ENCODE measurements at places on chromosomes 3 and 15. TPM values are rescaled to one million over a fixed set of nuclear protein-coding genes. Genes with fewer than 3 reads are reported as not detected.
A peak's percentile ranks its signal among the peaks of the same experiment; 100 is the strongest.

The OR5H6 gene
- total RNA-seq: not detected

The AADAC gene
- not detected for total RNA-seq

The HYAL3 gene
- 6.8 TPM for total RNA-seq

The CCRL2 gene
- total RNA-seq: 3.4 TPM

GRCh38 chr3:116056280-116056679, 389.0 kb downstream of the LSAMP start:
- no peaks in the 10 kb centered on the region for H3K4me1 ChIP-seq
- no peaks in the 10 kb centered on the region for H3K27me3 ChIP-seq
- no peak overlapping the region for H3K27ac ChIP-seq

DNA sequence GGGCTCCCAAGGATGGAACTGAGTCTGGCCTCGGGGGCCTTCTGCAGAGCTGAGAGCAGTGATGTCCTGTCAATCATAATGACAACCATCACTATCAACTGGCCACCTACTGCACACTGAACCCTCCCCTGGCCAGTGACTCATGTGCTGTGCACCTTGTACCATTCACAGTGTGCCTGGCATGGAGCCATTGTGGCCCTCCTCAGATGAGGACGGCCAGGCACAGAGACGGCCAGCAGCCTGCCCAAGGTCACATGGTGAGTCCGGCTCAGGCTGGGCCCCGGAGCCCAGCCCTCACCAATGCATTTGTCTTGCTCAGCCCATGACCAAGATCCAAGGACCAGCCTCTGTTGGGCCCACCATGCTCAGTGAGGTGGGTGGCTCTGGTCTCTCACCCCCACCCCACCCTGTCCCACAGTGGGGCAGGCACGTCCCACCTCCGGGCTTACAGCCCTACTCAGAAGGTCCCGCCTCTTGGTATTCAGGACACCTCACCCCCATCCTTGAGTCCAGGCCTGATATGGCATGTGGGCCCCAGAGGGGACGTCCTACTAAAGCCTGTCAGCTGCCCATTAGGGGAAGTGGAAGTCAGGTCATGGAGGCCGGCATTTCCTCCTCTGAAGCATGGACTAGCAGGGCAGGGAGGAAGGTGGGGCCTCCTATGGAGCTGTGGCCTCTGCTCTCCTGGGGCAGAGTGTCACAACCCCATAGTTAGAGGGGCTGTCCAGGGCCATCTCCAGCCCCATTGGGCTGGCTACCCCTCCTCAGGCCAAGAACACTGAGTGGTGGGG, 35.9 kb upstream of the TMEM115 start:
- no peaks in the 10 kb centered on the region for H3K27me3 ChIP-seq
- H3K4me3 ChIP-seq: no peak overlapping the region
- H3K4me1 ChIP-seq: peaks cover 3% of the 10 kb centered on the region
- no peak for DNase-seq
- no peaks in the 10 kb centered on the region for H3K36me3 ChIP-seq

- no peak overlapping the region for H3K4me3 ChIP-seq
- H3K4me1 ChIP-seq: peaks cover 46% of the 10 kb centered on the region
- peaks cover 8% of the 10 kb centered on the region for H3K36me3 ChIP-seq
- DNase-seq: no peak
- no peak overlapping the region for H3K27ac ChIP-seq
- no peaks in the 10 kb centered on the region for H3K27me3 ChIP-seq
Measured at GRCh38 chr3:123085932-123086627, 19.3 kb downstream of the PDIA5 start.

- peaks cover 14% of the 10 kb centered on the region for H3K36me3 ChIP-seq
- no peak overlapping the region for H3K4me3 ChIP-seq
- H3K27ac ChIP-seq: no peak overlapping the region
- H3K27me3 ChIP-seq: no peaks in the 10 kb centered on the region
- no peak for DNase-seq
Measured at GRCh38 chr3:42127226-42127625, 36.1 kb downstream of the TRAK1 start.

DNA sequence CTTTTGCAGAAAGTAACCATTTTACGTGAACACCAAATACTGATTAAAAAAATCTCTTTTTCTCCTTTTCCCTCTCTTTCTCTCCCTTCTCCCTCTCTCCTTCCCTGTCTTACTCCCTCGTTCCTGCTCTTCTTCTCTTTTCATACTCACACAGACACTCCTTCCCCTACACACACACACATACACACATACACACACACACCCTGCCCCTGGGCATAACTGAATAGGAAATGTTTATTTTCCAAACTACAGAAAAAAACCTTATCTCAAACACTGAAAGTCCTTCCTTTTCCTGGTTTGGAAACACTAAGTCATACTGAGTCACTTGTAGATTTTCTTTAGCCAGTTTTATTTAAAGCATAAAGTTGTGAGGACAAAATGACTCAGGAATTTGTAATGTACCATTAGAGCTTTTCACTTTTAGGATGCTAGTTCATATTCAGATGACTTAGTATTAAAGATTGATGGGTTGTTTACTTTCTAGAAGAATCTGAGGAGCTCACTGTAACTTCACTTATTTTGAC, 62.4 kb downstream of the MBNL1 start:
- H3K27ac ChIP-seq: peak overlapping the region; percentile 82
- no peak for DNase-seq
- H3K27me3 ChIP-seq: no peaks in the 10 kb centered on the region
- peaks cover 80% of the 10 kb centered on the region for H3K4me1 ChIP-seq
- H3K4me3 ChIP-seq: peak overlapping the region; percentile 22
- H3K36me3 ChIP-seq: peaks cover 61% of the 10 kb centered on the region

GRCh38 chr3:46360907-46361306, 7.0 kb downstream of the CCR2 start:
- no peaks in the 10 kb centered on the region for H3K36me3 ChIP-seq
- H3K4me3 ChIP-seq: no peak overlapping the region
- no peak overlapping the region for H3K27ac ChIP-seq
- H3K27me3 ChIP-seq: peaks cover 17% of the 10 kb centered on the region
- peaks cover 5% of the 10 kb centered on the region for H3K4me1 ChIP-seq

GRCh38 chr3:193832833-193833413, 239.9 kb downstream of the OPA1 start:
- peaks cover 3% of the 10 kb centered on the region for H3K27me3 ChIP-seq
- H3K4me3 ChIP-seq: no peak overlapping the region
- H3K27ac ChIP-seq: no peak overlapping the region
- H3K36me3 ChIP-seq: no peaks in the 10 kb centered on the region
- no peak for DNase-seq

DNA sequence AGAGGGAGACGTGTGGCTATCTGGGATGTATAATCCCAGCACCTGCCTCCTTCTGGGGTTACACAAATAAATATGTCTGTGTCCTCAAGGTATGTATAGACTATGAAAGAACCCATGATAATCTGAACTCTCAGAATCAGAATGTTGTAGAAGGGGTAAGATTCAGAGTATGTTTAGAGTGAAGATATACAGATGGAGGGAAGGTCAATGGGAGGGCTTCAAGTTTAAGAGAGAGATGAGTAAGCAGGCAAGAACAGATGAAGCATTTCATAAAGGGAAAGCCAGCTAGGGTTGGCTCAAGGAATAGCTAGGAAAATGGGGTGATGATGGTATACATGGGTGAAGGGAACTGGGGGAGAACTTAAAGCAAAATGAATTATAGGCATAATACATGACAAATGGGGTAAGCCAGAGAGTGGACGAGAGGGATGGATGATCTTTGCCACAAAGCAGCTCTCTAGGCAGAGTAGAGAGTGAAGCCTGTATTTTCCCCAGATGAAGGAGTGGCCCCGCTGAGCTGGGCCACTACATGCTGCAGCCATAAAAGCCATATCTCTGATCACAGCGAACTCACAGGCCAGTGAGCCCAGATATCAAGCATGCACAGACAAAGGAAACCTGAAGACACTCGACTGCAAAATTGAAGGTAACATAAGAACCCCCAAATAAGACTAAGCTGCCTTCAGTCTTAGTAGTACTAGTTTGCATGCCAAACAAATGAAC, 15.9 kb upstream of the ZBTB38 start:
- peaks cover 2% of the 10 kb centered on the region for H3K36me3 ChIP-seq
- no peak overlapping the region for H3K4me3 ChIP-seq
- H3K27ac ChIP-seq: no peak overlapping the region
- no peaks in the 10 kb centered on the region for H3K27me3 ChIP-seq
- no peaks in the 10 kb centered on the region for H3K4me1 ChIP-seq

GRCh38 chr3:54988838-54989630, 61.2 kb upstream of the LRTM1 start:
- H3K36me3 ChIP-seq: no peaks in the 10 kb centered on the region
- no peak overlapping the region for H3K4me3 ChIP-seq
- H3K4me1 ChIP-seq: peaks cover 3% of the 10 kb centered on the region

DNA sequence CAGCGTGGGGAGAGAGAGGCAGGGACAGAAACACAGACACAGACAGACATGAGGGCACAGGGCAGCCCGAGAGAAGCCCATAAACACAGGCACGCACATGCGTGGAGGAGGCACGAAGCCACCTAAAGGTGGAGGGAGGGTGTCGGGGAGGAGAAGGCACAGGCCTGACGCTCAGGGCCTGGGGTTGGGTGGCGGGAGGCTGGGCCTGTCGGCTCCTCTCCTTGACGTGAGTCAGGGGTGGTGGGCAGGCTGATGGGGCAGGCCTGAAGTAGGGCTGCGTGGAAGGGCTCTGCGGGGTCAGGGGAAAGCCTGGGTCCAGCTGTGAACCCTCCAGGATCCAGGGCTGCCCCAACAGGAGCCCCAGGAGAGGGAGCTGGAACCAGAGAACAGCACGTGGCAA, 74.2 kb downstream of the EPHB3 start:
- H3K36me3 ChIP-seq: no peaks in the 10 kb centered on the region
- H3K4me1 ChIP-seq: peaks cover 2% of the 10 kb centered on the region
- no peak overlapping the region for H3K4me3 ChIP-seq
- H3K27ac ChIP-seq: peak overlapping the region; percentile 0
- no peak for DNase-seq
- no peaks in the 10 kb centered on the region for H3K27me3 ChIP-seq

DNA sequence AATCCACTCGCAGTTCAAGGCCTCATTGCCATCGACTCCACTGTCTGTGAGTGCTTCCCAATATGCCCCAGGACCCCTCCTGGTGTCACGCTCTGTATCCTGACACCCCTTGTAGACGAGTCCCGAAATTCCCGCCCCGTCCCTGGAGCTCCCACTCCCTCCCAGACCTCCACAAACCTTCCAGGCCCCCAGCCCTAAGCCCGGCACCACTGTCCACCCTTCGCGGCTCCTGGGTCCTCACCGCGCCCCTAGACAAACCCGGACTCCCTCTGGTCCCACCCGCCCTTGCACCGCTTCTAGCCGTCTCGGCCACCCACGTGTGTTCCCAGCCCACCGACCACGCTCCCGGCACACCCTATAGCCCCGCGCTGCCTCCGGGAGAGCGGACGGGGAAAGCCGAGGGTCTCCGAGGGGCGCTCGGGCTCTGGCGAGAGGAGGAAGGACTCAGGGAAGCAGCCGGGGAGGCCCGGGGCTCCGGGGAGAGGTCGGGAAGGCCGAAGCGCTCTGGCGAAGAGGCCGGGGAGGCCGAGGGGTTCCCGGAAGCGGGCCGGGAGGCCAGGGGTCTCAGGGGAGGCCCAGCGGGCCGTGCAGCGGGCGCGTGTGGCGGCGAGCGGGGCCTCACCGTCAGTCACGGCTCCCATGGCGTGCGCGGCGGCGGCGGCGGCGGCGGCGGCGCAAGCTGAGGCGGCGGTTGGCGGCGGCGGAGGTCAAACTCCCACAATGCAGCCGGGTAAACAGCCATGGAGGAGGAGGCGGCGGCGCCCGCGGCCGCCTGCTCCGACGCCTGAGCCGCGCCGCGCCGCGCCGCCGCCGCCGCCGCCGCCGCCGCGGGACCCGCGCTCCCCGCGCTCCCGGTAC, at the start of the genes ATXN7 and THOC7:
ATXN7 (plus strand) TSS at position 718 of the 858 bp plus-strand sequence. CDS start 48,732 bp downstream, outside the sequence.
THOC7 (minus strand) TSS at position 656 of the 858 bp plus-strand sequence; CDS start at position 641, 15 bp downstream.
- H3K36me3 ChIP-seq: peaks cover 35% of the 10 kb centered on the region
- no peaks in the 10 kb centered on the region for H3K27me3 ChIP-seq
- peak; percentile 71 for DNase-seq
- peak within 1 kb of the TSS; percentile 97 for H3K27ac ChIP-seq
- peaks cover 56% of the 10 kb centered on the region for H3K4me1 ChIP-seq

DNA sequence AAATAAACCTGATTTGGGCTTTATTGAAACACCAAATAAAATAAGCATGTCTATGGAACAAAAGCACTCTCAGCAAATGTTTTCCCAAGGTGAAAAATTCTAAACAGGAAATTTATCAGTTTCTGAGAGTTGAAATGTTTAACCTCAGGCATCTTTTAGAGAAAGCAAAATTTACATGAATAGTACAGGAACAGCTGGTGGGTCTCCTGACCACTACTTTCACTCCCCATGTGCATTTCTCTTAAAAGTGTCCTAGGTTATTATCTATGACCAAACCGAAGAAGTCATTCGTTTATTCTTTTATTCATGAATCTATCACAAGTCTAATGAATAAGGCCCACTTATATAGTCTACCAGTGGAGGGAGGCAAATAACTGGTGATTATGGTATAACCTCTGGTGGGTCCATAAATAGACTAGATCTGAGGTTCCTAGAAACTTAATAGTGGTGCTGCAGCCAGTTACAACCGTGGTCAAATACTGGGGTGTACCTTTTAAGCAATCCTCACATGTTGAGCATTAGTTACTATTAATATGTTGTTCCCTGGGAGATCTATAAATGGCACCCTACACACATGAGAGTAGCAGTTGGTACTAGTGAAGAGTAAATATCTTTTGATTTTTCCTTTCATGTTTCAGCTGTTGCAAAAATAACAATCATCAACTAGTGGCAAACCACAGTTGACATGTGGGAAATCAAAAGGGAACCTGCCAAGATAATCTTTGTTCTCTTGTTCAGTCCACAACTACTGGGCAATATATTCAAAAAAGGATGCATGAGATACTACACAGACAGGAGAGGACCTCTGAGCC, 169.3 kb upstream of the STAC start:
- H3K36me3 ChIP-seq: no peaks in the 10 kb centered on the region
- H3K27ac ChIP-seq: no peak overlapping the region
- H3K4me3 ChIP-seq: no peak overlapping the region

- no peaks in the 10 kb centered on the region for H3K27me3 ChIP-seq
- no peaks in the 10 kb centered on the region for H3K4me1 ChIP-seq
- no peak overlapping the region for H3K27ac ChIP-seq
- no peaks in the 10 kb centered on the region for H3K36me3 ChIP-seq
- DNase-seq: no peak
Measured at GRCh38 chr3:19885468-19885867, 48.5 kb downstream of the EFHB start.

DNA sequence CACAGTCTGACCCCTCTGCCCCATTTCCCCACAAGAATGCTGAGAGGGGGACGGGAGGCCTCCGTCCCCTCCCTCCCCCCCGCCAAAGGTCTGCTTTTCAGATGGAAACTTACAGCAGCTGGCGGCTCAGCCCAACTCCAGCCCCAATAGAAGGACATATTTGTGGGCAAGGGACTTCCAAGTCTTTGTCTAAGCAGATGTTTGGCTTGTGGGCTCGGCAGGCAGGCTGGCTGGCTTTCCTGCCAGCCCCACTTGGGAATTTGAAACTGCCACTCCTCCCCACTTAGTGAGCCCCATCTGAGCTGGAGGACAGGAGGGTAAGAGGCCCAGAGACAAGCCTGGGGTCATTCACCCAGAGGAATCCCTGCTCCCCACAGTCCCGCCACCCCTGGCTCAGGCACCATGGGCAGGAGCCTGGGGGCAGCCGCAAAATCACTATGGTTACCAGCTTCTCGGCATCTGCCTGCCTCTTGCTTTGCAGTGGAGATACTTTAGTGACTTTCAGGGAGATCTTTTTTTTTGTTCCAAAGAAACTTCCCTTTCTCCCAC, 53.6 kb downstream of the LMCD1 start:
- peaks cover under 1% of the 10 kb centered on the region for H3K27me3 ChIP-seq
- no peaks in the 10 kb centered on the region for H3K36me3 ChIP-seq
- DNase-seq: no peak
- no peak overlapping the region for H3K27ac ChIP-seq

GRCh38 chr3:49701388-49702077, 12.2 kb downstream of the RNF123 start:
- no peak overlapping the region for H3K4me3 ChIP-seq
- peaks cover 2% of the 10 kb centered on the region for H3K36me3 ChIP-seq
- H3K4me1 ChIP-seq: no peaks in the 10 kb centered on the region
- H3K27me3 ChIP-seq: no peaks in the 10 kb centered on the region
- DNase-seq: no peak
- no peak overlapping the region for H3K27ac ChIP-seq

Measured in activated naive CD8-positive, alpha-beta T cell treated with anti-CD3 and anti-CD28 coated beads for 36 hours (primary cell).